Activated T-cell treated with anti-CD3 and anti-CD28 coated beads, Interleukin-2, amount 50 U/mL, for 48 hours (primary cell): ENCODE measurements at places on chromosomes 2 and 18.

DNA sequence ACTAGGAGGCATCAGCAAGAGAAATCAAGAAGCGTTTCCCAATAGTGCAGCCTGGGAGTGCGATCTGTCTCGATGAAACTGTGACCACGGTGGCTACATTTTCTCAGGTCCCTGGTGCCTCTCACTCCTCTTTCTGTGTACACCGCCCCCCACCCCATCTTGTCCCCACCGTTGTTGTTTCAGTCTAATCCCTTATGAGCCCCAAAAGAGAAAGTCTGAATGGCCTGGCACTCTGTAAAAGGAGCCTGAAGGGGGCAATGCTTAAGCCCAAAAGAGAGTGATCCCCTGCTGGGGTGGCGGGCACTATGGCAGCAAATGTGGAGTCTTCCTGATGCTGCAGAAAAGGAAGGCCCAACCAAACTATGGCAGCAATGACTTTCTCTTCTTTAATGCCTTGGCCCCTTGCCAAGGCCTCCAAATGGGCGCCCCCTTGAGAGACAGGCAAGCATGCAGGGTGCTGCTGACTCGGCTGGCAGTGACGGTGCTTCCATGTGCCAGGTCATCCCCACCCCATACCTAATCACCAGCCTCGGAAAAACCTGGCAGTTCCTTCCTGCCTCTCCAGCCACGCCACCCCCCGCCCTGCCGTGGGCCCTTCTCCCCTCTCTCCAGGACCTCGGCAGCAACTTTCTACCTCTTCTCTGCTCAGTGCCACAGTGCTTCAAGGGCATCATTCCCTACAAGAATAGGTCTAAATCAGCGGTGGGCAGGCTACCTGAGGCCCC lies 123.0 kb downstream of the CYP26B1 start:
- DNase-seq, result no peak

- DNase-seq, result no peak
Measured at GRCh38 chr2:206150631-206151030, 8.6 kb downstream of the NDUFS1 start.

DNA sequence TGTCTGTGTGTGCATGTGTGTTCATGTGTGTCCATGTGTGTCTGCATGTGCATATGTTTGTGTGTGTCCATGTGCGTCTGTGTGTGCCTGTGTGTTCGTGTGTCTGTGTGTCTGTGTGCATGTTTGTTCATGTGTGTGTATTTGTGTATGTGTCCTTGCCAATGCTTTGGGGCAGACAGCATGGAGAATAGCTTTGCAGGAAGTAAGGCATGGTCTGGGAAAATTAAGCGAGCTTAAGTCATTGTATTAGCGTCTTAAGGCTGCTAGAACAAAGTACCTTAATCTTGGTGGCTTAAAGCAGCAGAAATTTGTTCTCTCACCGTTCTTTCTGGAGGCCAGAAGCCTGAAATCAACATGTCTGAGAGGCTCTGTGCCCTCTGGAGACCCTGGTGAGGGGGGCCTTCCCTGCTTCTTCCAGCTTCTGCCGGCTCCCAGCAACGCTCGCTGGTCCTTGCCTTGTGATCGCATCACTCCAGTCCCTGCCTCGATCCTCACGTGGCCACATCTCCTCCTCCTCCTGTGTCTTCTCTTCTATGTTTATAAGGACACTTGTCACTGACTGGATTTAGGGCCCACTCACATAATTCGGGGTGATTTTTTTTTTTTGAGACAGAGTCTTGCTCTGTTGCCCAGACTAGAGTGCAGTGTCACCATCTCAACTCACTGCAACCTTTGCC lies 3.8 kb downstream of the NEU2 start:
- no peak for DNase-seq

DNA sequence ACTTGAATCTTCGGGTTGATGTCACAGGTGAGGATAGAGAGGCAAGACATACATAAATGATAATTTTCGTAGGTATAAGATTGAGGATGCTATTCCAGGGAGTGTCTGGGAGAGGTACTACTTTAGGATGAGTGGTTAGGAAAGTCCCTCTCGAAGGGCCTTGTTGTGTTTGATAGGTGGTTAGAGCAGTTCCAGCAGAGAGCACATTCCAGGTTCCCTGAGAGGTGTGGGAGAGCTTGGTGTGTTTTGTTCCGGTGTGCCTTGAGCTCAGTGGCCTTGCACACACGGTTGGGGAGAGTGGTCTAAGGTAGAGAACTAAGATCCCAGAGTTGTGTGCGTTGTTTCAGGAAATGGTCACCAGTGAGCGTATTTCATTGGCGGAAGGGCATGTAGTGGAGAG lies 191.4 kb downstream of the ZNF407 start:
- DNase-seq, result no peak

DNA sequence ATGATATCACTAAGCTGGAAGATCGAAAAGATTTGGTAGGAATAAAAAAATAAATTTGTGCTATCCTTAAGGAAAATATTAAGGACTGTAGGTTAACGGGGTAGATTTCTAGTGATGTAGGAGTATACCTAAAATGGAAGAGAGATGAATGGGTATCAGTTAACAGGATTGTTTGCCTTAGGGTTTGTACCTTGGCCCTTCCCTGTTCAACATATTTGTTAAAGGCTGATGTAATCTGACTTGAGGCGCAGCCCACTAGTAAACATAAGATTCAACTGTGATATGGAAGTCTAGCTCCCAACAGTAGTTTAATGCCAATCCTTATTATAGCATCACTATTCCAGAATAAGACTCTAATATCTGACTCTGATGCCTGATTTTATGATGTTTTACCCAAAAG lies 685.2 kb downstream of the DCC start:
- no peak for DNase-seq
